Left hindlimb (tissue), 1 donor: ENCODE measurements at places on chromosomes 1 and 21.
A peak's percentile ranks its signal among the peaks of the same experiment; 100 is the strongest.

- DNase-seq: no peak
These were observed 110.8 kb downstream of the LACTBL1 start for GRCh38 chr1:22861764-22862440.

- DNase-seq: peak; percentile 82
These were observed at the start of gene VWA1 for GRCh38 chr1:1435106-1435903. Gene VWA1 (plus strand): TSS chr1:1435690. CDS start chr1:1435749, 59 bp downstream.

DNA sequence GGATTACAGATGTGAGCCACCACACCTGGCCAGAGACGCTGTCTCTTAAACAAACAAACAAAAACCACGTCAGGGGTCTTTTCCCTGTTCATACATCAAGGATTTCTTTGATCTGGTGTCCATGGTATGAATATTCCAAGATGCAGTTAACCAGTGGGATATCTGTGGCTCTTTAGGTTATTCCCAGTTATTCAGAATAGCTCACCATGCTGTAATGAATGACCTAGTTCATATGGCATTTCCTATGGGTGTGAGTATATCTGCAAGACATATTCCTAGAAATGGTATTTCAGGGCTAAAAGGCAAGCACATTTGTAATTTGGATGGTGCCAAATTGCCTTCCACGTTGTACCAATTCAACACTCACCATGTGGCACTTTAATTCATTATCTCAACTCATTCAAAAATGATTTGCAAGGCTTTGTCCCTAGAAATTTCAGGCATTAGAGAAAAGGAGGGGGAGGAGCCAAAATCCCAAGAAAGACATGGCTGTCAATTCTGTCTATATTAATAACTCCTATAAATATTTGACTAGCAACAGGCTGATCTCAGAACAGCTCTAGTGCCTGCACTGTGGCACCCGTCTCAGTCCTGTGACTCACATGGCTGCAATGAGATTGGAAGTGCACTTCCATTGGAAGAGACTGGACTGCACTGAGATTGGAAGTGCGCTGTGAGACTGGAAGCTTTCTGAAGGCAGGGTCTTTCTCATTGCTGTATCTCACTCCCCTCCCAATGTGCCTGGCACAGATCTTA lies 6.0 kb upstream of the STMN1 start:
- no peak for DNase-seq

GRCh38 chr1:94259635-94260289 lies 22.4 kb upstream of the ARHGAP29 start:
- no peak for DNase-seq

GRCh38 chr1:228921481-228921880 lies 186.2 kb downstream of the RHOU start:
- no peak for DNase-seq

DNA sequence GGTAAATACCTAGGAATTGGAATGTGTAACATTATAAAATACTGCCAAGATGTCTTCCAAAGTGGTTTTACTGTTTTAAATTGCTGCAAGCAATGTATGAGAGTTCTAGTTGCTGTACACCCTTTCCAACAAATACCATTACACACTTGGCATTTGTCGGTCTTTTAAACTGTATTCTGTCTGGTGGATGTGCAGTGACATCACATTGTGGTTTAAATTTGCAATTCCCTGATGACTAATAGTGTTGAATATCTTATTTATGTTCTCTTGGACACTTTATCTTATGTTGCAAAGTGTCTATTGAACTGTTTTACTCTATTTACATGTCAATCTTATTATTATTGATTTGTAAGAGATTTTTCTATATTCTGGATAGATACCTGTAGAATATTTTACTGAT lies 561.2 kb upstream of the B3GALT2 start:
- DNase-seq: no peak

GRCh38 chr21:38165466-38166172 lies 91.2 kb upstream of the KCNJ15 start:
- DNase-seq: no peak

DNA sequence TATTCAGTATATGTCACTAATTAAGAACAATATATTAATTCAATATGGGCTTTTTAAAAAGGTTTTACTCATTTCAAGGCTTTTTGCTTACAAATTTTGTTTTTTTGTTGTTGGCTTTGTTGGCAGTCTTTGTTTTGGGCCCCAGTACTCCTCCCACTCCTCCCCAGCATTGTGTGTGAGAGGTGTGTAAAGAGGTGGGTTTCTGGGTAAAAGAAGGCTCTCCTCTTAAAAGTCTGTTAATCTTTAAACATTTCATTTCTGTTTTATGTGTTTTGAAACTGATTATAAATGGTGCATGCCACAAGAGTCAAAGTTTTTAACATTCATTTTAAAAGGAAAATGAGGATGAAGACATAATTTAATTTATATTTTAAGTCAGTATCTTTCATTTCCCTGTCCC lies 79.6 kb downstream of the SASS6 start:
- DNase-seq: no peak

- no peak for DNase-seq
These were observed 36.5 kb downstream of the MAP3K21 start for GRCh38 chr1:233364026-233364425.
